ENCODE measurements at places on chromosomes 3 and 15.

- DNase-seq = no peak
Measured at GRCh38 chr3:172057059-172057458, 17.7 kb downstream of the FNDC3B start.

DNA sequence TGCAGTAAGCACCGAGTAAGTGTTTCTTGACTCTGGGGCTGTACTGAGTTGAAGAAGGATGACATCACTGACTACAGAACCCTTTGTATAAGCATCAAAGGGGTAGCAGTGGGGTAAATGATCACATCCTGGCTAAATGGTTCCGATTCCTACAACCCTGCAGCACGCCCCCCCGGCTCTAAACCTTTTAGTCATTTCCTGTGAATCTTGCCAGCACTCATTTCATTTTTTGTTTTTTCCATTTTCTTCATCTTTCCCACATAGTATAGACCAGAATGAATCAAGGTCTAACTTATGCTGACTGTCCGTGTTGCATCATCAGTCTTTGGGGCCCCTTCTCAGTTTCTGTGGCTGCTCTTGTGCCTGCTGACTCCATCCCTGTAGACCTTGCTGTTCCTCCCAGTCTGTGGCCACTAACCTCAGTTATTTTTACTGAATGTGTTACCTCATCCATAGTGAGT lies 383.1 kb upstream of the TPRG1 start:
- DNase-seq = no peak

GRCh38 chr15:55484917-55485672 lies 22.9 kb downstream of the DNAAF4 start:
- no peak for DNase-seq

GRCh38 chr3:57910990-57911389 lies 97.2 kb upstream of the FLNB start:
- no peak for DNase-seq

GRCh38 chr3:61877359-61878138 lies 316.2 kb downstream of the PTPRG start:
- DNase-seq = no peak

- no peak for DNase-seq
Measured at GRCh38 chr15:68412218-68412617, 19.7 kb downstream of the ITGA11 start.

DNA sequence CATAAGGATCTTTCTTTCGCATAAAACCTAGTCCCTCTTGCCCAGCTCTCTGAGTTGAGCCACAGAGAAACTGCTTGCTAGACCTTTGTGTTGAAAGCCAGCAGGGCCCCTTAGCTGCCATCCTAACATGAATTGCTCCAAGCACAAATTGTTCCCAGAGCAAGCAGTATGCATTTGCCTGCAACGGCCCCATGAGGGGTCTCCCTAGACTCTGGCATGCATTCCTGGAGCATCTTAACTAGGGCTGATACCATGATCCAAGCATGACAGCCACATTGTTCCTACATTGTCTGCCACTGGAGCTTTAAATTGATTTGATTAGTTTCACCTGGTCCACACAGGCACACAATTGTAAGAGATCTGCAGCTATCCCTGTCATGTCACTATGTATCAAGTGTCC lies 428.1 kb downstream of the TAFA4 start:
- DNase-seq = no peak

- no peak for DNase-seq
Measured at GRCh38 chr3:23246651-23247050, 43.5 kb downstream of the UBE2E2 start.

- DNase-seq = no peak
Measured at GRCh38 chr15:51298620-51299019, 39.8 kb downstream of the CYP19A1 start.

- no peak for DNase-seq
Measured at GRCh38 chr3:111227216-111227615, 155.6 kb downstream of the NECTIN3 start.

DNA sequence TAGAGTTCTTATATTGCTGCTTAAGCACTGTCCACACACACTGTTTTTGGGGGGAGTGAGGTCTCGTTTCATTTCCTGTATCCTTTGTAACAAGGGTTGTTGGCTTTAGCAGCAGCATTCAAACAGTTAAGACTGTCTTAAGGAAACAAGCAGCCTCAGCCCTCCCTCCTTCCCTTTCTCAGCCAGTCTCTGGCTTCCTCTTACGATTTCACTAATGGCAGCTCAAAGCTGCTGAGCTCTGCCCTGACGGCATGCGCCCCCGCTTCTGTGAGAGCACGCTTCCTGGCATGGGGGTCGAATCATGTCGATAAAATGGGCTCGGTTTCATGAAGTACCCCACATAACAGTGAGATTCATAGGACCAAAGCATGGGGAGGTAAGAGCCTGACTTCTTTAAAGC lies 105.0 kb downstream of the KLHL25 start:
- DNase-seq = no peak

- no peak for DNase-seq
Measured at GRCh38 chr3:119099785-119100184, 46.2 kb upstream of the TEX55 start.

DNA sequence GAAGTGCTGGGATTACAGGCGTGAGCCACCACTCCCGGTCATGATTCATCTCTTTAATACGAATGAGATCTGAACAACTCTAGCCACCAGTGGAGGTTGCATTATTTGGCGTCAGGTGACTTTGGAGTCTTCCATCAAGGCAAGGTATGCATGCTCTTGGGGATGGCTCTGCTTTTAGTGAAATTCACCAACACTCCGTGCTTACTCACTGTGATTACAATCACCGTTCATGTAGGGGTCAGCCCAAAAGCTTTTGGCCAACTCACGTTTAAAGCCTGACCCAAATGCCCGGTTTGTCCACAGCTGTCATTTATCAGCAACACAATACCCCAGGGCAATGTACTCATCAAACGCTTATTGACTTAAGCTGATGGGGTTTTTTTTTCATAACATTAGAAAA lies 155.4 kb downstream of the PDZRN3 start:
- DNase-seq = no peak

DNA sequence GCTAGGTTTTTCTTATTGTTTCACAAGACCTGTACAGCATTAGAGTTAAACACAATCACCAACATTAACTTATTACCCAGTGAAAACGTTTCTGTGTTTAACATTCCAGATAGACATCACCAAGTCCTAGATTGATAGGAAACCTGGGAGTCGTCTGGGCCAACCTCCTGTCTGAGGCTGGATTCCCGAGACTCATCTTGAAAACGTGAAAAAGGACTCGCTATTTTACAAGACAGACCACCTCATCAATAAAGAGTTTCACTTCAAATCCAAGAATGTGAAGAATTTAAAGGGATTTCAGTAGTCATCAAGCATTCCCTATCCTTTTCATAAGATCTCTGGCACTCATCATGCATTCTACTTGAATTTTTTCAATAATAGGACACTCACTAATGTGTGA lies 626.6 kb downstream of the MCTP2 start:
- DNase-seq = no peak

DNA sequence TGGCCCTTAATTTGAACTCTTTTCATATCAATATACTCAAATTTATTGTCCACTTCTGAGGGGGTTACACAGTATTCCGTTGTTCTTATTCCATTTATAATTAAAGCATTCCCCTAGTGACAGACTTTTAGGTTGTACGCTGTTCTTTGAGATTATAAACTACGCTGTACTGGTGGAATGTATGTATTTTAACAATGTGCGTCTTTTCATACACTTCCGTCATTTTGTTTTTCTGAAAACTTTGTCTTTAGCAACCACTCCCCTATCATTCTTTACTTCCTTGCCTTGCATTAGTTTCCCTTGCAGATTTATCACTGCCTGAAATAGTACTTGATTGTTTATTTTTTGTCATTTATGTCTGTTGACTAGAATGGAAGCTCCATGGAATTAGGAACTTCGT lies 137.0 kb downstream of the THRB start:
- no peak for DNase-seq

- no peak for DNase-seq
Measured at GRCh38 chr3:60094392-60094947, 1044.6 kb upstream of the CFAP20DC start.

DNA sequence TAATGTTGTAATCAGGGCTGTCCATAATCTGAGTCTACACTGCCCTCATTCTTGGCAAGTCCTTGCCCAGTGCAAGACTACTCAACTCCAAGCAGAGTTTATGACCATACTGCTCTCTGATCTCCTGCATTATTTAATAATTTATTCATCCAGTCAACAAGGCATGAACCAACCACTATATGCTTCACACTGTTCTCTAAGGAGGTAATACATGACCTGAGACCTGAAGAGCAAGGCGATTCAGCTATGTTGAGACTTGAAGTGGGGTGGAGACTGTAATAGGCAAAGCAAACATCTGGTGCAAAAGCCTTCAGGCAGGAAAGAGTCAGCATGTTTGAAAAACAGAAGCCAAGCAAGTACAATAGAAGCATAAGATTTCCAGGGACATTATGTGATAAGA lies 1362.8 kb downstream of the ROBO2 start:
- DNase-seq = no peak

- DNase-seq = no peak
Measured at GRCh38 chr15:90483012-90483307, 46.8 kb upstream of the CRTC3 start.
